ENCODE measurements at places on chromosomes 4 and X. TPM values are rescaled to one million over a fixed set of nuclear protein-coding genes. Genes with fewer than 3 reads are reported as not detected.

GRCh38 chr4:108342325-108342970, 173.7 kb upstream of the LEF1 start:
- no peaks in the 10 kb centered on the region for H3K27me3 ChIP-seq
- peak; percentile 53 for DNase-seq
- H3K4me3 ChIP-seq: peak overlapping the region; percentile 55
- no peaks in the 10 kb centered on the region for H3K36me3 ChIP-seq
- peak overlapping the region; percentile 88 for H3K27ac ChIP-seq
- H3K4me1 ChIP-seq: peaks cover 30% of the 10 kb centered on the region

DNA sequence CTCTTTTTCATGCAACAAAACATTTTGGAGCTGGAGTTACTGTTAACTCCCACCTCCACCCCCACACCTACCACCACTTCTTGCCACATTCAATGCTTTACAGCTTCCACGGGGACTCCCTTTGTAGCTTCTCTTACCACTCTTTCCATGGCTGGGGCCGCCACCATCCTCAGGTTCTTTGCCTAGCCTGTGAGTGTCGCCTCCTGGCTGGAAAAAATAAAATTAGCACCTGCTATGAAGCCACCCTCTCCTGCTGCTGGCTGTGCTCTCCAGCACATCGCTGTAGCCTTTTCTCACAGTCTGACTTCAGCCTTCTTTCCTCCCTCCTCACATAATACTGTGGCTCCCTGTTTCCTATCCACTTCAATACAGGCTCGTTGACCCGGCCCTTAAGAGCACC, 114.4 kb downstream of the FRAS1 start:
- no peaks in the 10 kb centered on the region for H3K36me3 ChIP-seq
- no peak overlapping the region for H3K4me3 ChIP-seq
- DNase-seq: no peak
- peaks cover 7% of the 10 kb centered on the region for H3K27me3 ChIP-seq
- no peaks in the 10 kb centered on the region for H3K4me1 ChIP-seq
- H3K27ac ChIP-seq: no peak overlapping the region

Gene ZNF711
- total RNA-seq: 1.1 TPM

Gene SULT1B1
- total RNA-seq: 1.1 TPM

DNA sequence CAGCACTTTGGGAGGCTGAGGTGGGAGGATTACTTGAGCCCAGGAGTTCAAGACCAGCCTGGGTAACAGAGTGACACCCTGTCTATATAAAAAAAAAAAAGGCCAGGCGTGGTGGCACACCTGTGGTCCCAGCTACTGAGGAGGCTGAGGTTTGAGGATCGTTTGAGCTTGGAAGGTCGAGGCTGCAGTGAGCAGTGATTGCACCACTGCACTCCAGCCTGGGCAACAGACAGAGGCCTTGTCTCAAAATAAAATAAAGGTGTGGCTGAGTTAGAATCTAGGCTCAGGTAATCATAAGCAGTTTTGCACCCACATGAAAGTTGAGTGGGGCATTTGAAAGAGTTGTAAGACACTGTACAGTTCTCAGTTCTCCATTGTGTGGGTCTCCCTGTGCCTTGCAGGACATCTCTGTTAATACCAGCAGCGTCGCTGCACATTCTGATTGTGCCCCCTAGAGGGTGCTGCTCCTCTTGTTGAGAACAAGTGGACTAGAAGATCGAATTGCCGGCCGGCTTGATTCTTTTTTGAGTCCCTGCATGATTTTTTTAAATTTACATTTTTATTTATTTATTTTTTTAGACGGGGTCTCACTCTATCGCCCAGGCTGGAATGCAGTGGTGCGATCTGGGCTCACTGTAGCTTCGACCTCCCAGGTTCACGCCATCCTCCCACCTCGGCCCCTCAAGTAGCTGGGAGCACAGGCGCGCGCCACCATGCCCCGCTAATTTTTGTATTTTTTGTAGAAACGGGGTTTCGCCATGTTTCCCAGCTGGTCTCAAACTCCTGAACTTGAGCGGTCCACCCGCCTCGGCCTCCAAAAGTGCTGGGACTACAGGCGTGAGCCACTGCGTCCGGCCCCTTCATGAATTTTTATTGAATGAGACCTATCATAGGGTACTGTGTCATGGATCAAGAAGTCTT, 73.6 kb upstream of the RBMX start:
- no peaks in the 10 kb centered on the region for H3K27me3 ChIP-seq
- no peak overlapping the region for H3K4me3 ChIP-seq
- H3K4me1 ChIP-seq: no peaks in the 10 kb centered on the region

- peak overlapping the region; percentile 84 for H3K4me3 ChIP-seq
- peak overlapping the region; percentile 15 for H3K27ac ChIP-seq
- H3K4me1 ChIP-seq: peaks cover 20% of the 10 kb centered on the region
- no peaks in the 10 kb centered on the region for H3K27me3 ChIP-seq
- peak; percentile 47 for DNase-seq
Observed at GRCh38 chr4:675980-676870, 1.9 kb downstream of the MYL5 start.

Gene C4orf51
- total RNA-seq: not detected

- H3K4me3 ChIP-seq: no peak overlapping the region
- H3K4me1 ChIP-seq: peaks cover 69% of the 10 kb centered on the region
- H3K36me3 ChIP-seq: peaks cover 28% of the 10 kb centered on the region
- DNase-seq: no peak
- H3K27ac ChIP-seq: peak overlapping the region; percentile 76
- no peaks in the 10 kb centered on the region for H3K27me3 ChIP-seq
Observed at GRCh38 chr4:39933671-39934590, 43.8 kb downstream of the PDS5A start.

DNA sequence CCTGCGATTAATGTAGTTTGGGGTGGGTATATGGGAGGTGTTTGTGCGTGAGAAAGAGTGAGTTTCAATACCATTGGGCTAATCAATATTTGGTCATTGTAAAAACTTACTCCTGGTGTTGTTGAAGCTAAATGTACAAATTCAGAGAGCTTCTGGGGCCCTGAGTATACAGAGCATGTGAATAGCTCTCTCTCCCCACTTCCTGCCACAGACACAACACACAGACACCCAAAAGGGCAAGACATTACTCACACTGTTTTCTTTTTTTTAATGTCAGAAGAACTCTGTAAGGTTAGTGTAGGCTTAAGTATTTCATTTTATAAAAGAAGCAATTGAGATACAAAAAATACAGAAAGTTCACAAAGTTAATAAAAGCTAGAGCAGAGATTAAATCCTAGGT, 151.3 kb upstream of the KCNIP4 start:
- H3K27ac ChIP-seq: peak overlapping the region; percentile 69
- no peaks in the 10 kb centered on the region for H3K27me3 ChIP-seq
- H3K4me1 ChIP-seq: peaks cover 8% of the 10 kb centered on the region

- no peak for DNase-seq
- no peak overlapping the region for H3K27ac ChIP-seq
- H3K27me3 ChIP-seq: peaks cover 1% of the 10 kb centered on the region
Observed at GRCh38 chr4:150056569-150056968, 21.7 kb upstream of the DCLK2 start.

Gene OTC
- total RNA-seq: 0.23 TPM

Data from activated CD8-positive, alpha-beta T cell treated with anti-CD3 and anti-CD28 coated beads for 36 hours (primary cell).